ENCODE measurements at places on chromosomes 11 and 22.

DNA sequence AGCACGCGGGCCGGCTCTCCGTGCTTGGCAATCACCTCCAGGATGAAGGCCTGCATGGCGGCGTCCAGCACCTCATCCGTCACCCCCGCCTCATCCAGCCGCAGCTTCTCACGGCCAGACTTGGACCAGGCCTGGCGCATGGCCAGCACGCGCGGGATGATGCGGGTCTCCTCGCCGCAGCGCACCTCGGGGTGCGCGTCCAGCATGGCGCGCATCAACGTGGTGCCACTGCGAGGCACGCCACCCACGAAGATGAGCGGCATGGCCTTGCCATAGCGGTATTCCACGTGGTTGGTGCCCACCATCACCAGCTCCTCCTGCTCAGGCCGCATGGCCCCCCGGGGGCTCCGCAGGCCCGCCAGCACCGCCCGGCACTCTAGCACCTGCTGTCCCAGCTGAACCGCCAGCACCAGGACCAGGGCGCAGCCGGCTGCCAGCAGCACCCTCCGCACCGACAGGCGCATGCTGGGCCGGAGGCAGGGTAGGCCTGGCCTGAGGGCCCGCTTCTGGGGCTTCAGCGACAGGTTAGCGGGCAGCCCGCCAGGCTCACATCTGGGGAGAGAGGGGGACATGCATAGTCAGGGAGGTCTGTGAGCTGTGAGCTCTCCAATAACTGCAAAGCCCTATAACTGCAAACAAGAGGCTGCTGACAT, 29.0 kb upstream of the TFIP11 start:
- DNase-seq: no peak

DNA sequence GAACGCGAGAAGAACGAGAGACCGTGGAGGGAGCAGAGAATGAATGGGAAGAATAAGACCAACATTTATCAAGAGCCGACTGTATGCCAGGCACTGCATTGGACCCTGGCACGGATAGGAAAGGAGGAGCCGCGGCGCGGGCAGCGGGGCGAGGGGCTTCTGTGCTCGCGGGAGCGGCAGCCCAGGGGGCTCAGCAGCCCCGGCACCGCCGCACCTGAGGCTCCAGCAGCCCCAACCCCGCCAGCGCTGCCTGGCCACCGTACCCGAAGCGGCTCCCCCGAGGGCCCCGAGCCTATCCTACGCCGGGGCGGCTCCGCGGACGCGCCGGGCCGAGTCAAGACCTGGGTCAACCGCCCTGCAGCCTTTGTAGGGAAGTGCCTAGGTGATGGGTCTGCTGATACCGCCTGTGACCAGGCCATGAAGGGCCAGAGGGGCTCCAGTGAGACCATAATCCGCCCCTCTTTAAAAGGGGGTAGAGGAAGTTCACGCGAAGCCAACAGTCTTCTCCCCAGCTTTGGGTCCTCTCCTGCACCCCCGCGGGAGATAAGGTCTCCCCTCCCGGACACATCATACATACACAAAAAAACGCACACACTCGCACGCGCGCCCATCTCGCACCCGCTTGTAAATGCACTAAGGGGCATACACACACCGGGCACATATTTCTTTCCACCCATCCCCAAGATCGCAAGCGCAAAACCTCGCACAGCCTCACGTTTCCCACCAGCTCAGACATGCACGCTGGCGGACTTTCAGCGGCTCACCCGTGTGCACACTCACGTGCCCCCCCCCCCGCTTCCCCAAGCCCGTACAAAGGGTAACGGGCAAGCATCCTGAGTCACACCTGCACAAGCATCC, 935 bp upstream of the RTN4RL2 start:
- no peak for DNase-seq

GRCh38 chr11:35336726-35337125, 82.6 kb downstream of the SLC1A2 start:
- DNase-seq: no peak

DNA sequence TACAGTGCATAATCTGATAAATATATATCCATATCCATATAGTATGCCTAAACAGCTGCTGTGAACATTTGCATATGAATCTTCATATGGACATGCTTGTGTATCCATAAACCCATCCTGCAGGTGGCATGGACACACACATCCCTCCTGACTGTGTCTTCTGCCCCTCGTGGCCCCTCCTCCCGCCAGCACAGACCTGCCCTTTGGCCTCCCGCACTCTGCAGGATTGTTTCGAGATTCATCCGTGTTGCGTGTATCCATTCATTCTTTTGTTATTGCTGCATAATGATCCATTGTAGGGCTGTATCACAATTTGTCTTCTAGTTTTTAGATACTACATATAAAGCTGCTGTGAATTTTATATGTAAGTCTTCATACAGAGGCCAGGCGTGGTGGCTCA, 24.0 kb downstream of the ZBED4 start:
- DNase-seq: no peak

- no peak for DNase-seq
Measured at GRCh38 chr11:117528097-117528721, 200.6 kb downstream of the CEP164 start.

DNA sequence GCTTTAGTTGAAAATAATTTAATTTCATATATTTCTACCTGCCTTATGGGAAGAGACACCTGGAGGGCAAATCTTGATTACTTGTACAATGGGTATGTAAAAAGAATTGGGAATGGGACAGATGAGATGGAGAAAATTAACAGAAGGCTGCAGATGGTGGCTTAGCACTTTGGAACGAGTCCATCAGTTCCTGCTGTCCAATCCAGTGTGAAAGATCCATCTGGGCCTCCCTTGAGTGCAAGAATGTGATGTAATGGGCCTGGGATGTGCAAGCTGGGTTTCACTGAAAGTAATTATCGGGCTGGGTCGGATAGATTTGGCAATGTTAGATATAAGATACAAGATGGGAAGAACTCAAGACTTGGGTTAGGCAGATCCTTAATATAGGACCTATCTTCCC, 42.0 kb downstream of the CECR2 start:
- DNase-seq: no peak

GRCh38 chr11:8829556-8829955, 81.4 kb upstream of the AKIP1 start:
- DNase-seq: no peak

DNA sequence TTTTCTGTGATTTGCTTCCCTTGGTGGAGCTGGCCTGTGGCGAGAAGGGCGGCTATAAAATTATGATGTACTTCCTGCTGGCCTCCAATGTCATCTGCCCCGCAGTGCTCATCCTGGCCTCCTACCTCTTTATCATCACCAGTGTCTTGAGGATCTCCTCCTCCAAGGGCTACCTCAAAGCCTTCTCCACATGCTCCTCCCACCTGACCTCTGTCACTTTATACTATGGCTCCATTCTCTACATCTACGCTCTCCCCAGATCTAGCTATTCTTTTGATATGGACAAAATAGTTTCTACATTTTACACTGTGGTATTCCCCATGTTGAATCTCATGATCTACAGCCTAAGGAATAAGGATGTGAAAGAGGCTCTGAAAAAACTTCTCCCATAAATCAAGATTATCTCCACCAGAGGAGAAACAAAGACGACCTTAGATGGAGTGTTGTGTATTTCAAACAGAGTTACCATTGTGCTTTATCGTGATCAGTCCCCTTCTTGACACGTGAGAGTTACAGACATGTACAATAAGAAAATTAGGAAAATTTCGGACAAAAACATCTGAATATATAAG, 2.1 kb downstream of the OR9G1 start:
- DNase-seq: no peak

GRCh38 chr11:69593851-69594250, 47.1 kb upstream of the CCND1 start:
- no peak for DNase-seq

- DNase-seq: no peak
Measured at GRCh38 chr11:696955-697491, 1.4 kb downstream of the TMEM80 start.

- no peak for DNase-seq
Measured at GRCh38 chr22:27993774-27994350, 74.8 kb upstream of the PITPNB start.

DNA sequence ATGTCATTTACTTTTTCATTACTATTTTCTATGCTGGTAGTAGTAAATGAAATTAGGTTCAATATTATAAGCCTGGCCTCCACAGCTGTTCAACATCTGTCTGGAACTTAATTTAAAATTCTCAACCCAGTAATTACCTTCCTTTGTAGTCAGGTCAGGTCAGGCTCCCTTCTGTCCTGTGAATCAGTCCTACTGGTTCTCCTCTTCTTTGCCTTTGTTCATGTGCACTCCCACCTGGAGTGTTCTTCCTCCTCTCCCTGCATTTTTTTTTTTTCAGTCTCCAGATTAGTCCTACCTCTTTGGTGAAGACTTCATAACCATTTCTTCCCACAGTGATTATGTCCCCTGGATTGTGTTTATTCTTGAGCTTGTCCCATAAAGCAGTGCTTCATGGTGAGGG, 67.9 kb downstream of the DKK3 start:
- DNase-seq: no peak

GRCh38 chr22:42397332-42398249, 34.6 kb downstream of the NFAM1 start:
- no peak for DNase-seq

GRCh38 chr11:69268911-69269310, 25.0 kb upstream of the MYEOV start:
- DNase-seq: no peak

GRCh38 chr11:575313-575995, 816 bp upstream of the PHRF1 start:
- DNase-seq: peak; percentile 41

DNA sequence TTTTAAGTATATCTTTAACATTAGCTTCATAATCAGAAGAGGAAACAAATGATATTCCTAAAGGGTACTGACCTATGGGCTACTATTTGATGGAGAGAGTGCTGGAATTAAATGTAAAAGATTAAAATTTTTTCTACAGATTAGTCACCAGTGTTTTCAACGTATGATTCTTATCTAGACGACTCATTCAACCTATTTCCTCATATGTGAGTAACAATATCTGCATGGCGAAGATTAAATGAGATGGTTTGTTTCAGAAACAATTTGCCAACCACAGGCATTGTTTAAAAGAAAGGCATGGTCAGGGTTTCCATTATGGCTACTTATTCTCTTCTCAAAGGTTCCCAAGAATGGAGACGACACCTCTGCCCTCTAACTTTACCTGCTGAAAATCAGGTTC, 20.4 kb downstream of the OR56B4 start:
- no peak for DNase-seq

GRCh38 chr11:127677660-127678425, 677.3 kb upstream of the KIRREL3 start:
- DNase-seq: no peak

DNA sequence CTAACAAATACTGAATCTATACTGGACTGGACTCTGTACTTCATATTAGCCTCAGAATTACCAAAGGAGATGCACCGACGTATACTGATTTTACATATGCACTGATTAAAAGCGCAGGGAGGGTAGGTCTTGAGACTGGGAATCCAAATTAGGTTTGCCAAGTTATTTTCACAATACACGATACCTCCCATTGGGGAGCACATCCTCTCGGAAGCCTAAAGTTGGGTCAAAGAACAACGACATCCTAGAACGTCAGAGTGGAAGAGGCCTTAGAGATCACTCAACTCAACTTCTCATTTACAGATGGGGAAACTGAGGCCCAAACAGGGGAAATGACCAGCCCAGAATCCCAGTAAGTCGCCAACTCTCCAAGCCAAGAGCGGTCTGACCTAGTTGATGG, 626 bp downstream of the DNAL4 start:
- DNase-seq: no peak

DNA sequence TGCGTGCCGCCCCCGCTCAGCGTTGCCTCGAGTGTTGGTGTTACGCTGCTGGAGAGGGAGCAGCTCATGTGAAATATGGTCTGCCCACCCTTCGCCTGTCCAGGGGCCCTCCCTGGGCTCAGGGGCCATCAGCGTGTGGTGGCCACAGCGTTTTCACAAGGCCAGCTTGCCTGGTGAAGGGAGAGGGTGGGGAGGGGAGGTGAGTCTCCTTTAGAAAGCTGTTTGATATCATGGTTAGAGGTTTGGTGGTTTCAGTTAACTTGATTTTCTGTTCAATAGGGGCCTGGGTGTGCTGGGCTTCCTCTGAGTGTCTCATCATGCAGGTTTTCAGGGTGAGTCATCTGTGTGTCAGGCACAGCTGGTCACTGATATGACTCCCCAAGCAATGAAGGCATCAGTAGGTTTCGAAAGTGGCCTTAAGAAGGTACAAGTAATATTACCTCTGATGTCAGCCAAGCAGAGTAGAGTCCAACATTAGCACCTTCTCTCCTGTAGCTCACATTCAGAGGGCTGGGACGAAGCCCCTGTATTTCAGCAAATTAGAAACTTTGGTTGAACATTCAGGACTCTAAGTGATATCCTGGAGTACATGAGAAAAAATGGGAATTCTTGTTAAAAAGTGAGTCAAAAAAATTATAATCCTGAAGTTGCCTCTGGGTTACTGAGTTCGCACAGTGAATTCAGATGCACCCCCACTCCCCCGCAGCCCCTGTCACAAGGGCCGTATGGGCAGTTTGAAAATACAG, 172.5 kb downstream of the TBC1D22A start:
- DNase-seq: no peak

- no peak for DNase-seq
Measured at GRCh38 chr11:13332124-13332523, 54.5 kb downstream of the BMAL1 start.

- DNase-seq: peak; percentile 97
Measured at GRCh38 chr11:4826425-4826824, 5.3 kb downstream of the OR51F2 start.

- no peak for DNase-seq
Measured at GRCh38 chr22:43346521-43346929, 3.4 kb upstream of the SCUBE1 start.
